ENCODE measurements at places on chromosomes 5 and 9. TPM values are rescaled to one million over a fixed set of nuclear protein-coding genes. Genes with fewer than 3 reads are reported as not detected.

GRCh38 chr5:151683986-151684588 lies 2.6 kb downstream of the SPARC start:
- no peak for DNase-seq

PCDHA4 gene
- 7.6 TPM for total RNA-seq

DNA sequence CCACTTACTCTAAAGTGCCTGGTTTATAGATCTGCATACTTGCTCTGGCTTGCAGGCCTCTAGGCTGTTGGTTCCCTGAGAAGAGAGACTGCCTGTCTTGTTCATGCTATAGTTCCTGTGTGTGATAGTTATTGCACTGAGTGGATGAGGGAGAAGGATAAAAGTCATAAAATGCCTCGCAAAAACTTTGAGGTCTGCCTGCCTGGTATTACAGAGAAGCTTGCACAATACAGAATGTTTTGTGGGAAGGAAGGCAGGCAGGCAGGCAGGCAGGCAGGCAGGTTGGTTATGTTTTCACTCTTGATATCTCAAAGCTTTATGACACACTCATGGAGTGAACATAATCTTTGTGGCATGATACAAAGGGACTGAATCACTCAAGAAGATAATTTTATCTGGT lies 287.1 kb downstream of the SLIT3 start:
- no peak for DNase-seq

- DNase-seq: peak; percentile 86
These were observed 27.1 kb downstream of the UBE2QL1 start for GRCh38 chr5:6475626-6476312.

GRCh38 chr9:134191455-134192209 lies 27.3 kb upstream of the RNU6ATAC start:
- peak; percentile 8 for DNase-seq

DNA sequence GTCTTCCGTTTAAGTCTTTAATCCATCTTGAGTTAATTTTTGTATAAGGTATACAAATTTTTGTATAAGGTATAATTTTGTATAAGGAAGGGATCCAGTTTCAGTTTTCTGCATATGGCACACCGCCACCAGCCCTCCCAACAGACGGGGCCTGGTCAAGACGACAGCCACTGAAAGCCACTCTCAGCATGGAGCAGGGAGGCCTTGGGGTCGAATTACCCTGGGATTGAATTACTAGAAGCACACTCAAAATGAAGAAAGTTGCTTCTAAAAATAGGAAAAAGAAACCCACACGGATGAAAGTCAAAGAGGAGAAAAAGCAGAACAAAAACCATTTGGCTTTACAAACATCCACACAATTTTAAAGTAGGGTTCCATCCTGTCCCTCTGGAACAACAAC lies 586.2 kb upstream of the ADAMTS16 start:
- no peak for DNase-seq

DNA sequence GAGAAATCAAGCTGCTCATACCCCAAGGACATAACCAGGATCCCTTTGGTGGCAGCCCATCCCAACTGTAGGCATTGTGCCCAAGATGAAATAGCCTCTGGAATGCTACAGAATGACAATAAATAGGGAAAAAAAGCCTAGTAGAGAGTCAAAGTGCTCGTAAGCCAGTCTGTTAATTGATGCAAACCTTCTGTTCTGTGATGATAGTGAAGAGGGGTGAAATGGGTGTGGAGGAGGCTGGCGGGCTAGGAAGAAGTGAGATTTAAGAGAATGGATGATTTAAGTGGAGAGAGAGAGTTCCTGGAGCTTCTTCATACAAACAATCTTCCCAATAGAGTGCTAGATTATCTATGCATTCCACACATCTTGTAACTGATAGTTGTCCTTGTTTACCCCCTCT lies 301.0 kb upstream of the PCSK5 start:
- DNase-seq: no peak

- DNase-seq: no peak
These were observed 860.8 kb downstream of the PTPRD start for GRCh38 chr9:9751996-9752395.

DNA sequence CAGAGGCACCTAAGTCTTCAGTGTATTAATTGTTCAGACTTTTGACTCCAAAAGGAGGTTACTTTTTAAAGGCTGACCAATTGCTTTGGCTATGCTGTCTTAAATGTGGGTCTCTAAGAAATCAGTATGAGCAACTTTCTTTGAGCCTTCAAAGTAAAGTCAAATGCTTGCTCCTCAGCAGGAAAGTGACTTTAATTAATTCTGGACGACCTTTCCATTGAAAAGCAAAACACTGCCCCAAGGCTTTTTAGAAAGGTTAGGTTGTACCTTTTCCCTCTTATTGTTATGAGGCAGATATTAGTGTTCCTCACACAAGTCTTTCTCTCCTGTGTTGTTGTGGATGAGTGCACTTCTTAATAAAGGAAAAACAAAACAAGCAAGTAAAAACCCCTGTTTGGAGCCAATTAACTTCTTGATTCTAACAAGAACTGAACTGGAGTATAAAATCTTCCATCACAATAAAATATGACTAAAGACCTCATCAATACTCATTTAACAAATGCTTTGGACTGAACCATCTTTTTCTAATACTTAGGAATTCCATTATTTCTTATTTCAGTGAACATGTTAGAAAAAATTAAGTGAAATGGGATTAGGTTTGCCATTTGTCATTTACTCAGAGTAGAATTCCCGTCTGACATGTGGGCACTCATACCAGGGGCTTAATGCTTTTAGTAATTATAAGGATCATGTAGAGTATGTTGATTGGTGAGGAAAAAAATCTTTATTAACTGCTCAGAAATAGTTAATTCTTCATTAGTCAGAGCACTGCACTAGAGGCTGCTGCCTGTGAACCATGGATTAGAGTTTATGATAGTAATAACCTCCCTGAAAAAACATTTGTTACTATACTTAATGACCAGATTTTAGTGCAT lies 159.1 kb upstream of the ZNF608 start:
- DNase-seq: no peak

SPINK13 gene
- total RNA-seq: not detected

DNA sequence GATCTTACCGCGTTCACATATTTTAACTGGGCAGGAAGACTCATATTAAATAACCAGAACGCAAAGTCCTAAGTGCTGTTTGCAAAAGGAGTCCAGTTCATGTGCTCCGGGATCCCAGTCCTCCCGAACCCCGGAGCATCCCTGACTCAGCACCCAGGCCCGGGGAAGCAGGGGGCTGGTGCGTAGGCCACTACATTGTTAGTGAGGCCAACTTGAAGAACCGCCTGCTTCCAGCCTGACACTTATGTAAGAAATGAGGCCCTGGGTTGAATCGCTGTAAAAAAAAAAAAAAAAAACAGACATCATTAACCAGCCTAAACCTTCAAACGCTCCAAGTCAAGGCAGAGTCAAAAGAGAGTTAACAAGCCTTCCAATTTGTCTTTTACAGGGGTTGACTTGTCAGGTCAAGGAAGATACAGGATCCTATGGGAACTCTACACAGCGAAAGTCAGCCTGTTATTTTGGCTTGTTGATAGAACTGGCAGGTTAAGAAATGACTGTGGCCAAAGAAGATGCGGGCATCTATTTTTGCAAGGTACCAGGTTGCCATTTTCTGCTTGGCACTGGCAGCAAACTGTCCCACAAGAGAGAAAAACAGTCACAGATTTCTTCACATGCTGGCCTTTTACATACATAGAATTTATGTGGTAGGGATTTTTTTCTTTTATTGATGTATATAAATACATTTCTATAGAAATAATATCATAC lies 93.3 kb downstream of the ACTL7B start:
- no peak for DNase-seq

SARDH gene
- total RNA-seq: 7.3 TPM

GRCh38 chr5:172736508-172737135 lies 34.4 kb downstream of the DUSP1 start:
- DNase-seq: no peak

DNA sequence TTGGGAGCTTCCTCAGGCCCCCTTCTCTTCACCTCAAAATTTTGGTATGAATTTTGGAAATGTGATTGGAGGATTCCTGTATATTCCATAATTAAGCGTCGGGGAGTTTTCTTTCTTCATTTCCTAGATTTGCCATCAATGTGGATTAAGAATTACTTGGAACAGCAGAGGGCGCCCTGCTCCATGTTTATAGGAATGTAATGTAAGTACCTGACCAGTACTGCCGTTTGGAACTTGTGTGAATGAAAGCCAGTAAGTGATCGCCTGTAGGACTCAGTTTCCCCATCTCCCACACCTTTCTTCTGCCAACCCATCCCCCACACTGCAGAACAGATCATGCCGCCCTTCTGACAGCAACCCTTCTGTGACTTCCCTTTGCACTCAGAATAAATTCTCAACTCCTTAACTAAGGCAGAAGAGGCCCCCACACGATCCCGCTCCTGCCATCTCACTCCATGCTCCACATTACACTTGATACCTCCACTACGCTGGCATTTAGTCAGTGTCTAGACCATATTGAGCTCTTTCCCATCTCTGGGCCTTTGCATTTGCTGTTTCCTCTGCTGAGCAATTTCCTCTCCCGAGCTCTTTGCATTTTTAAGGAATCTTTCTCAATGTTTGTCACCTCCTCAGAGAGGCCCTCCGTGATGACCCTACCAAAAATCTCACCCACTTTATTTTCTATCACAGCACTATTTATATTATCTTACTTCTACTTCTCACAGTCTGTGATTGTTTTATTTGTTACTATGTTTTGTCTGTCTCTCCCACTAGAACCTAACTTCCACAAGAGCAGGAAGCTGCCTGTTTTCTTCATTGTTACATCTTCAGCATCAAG lies 79.5 kb upstream of the HTR4 start:
- peak; percentile 7 for DNase-seq

- peak; percentile 76 for DNase-seq
These were observed 7.7 kb downstream of the LPCAT1 start for GRCh38 chr5:1515921-1516571.

CMYA5 gene
- total RNA-seq: 0.80 TPM

TTLL11 gene
- 0.18 TPM for total RNA-seq

DNA sequence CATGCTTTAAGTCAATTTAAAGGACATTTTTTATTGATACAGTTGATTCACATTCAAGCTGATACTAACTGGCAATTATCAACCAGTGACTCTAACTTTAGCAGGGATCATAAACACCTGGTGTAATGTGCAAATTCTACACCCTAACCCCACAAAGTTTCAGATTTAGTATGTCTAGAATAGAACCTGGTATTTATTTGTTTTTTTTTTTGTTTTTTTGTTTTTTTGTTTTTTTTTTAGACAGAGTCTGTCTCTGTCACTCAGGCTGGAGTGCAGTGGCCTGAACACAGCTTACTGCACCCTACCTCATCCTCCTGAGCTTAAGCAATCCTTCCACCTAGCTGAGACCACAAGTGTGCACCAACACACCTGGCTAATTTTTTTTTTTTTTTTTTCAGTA lies 311.2 kb upstream of the SEMA6A start:
- DNase-seq: no peak

APBA1 gene
- total RNA-seq: 0.81 TPM

DNA sequence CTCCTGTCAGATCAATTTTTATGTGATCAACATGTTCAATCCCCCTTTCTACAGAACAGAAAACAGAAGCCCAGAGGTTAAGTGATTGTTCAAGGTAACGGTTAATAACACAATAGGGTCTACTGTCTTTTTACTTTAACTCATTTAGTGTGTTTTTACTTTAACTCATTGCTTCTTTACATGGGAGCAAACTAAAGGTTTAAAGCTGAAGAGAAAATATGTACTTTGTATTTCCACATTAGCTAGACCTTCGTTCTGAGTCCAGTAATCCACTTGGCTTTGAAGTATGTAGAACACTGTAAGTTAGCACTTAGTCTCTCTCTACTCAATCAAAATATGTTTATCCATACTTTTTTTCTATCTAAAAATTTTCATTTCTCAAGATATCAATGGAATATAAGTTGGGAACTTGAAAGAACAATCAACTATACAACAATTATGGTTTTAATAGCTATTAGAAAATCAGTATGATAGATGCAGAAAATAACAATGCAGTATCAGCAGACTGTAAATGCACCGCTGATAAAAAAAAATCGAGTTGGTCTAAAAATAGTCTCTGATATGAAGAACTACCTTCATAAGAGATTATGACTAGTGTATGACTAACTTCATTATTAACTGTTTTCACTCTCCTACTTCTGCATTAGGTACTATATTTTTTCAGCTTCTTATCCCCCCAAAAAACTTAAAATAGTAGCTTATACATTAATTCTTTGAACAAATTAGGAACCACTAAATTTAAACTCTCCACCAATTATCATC lies 20.6 kb downstream of the PGGT1B start:
- DNase-seq: no peak

DNA sequence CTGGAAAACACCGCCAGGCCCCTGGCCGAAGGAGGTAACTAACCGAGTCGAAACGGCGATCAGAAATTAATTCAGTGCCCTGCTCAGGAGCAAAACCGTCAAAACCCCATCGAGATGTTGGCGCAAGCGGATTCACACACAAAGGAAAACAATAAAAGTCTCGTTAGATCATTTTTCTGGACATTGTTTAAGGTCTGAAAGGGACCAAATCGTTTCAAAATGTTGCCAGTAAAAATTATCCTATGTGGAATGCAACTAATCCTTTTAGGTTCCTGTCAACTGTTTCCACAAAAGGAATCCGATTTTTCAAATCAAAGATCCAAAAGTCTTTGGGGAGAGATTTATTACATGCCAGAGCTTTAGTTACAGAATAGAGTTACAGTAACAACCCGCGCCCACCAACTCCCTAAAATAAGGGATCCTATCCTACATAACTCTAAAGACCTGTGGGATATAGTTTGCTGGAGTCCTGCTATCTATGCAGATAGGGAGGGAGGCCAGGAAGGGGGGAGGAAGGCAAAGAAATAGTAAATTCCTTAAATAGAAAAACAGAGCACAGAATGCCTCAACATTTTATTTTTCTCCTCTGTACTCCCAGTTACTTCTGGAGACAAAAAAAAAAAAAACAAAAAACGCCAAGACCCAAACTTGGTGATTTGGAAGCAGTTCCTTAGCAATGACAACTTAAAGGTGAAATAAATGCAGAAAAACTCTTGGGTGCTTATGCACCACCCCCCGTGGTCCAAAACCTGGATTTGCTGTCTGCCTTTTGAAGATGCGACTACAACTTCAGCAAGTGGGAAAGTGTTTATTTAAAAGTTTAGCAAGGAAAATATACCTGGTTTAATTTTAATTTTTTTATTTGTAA lies 10.6 kb downstream of the FOXD1 start:
- DNase-seq: no peak

ALDOB gene
- total RNA-seq: not detected

- peak; percentile 78 for DNase-seq
These were observed 938 bp downstream of the NINJ1 start for GRCh38 chr9:93132946-93133680.

Data from H7 (cell line).